Pons (tissue), 1 donor: ENCODE measurements at places on chromosomes 5 and 9.
A peak's percentile ranks its signal among the peaks of the same experiment; 100 is the strongest.

GRCh38 chr5:82358457-82358856, 80.3 kb upstream of the RPS23 start:
- DNase-seq: no peak

DNA sequence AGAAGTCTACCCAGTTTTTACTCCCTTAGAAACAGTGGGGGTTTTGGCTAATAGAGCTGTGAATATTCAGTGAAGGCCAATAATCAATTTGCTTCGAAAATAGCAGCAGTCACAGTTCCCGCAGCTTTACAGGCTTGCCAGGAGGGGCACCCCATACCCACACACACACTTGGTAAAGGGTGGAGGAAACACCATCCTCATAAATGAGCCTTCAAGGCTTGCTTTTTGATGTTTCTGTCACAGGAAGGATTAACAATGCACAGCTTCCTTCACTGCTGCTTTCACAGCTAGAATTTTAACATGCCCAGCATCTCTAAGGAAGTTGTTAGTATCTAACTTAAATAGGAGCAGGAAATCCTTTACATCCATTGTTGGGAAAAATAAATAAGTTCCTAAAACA, 1247.5 kb upstream of the C9orf72 start:
- DNase-seq: no peak

- no peak for DNase-seq
Observed at GRCh38 chr5:157182143-157182757, 1.6 kb downstream of the ITK start.

- DNase-seq: no peak
Observed at GRCh38 chr9:107285286-107285685, 2.2 kb downstream of the RAD23B start.

- no peak for DNase-seq
Observed at GRCh38 chr9:91682806-91683205, 259.2 kb upstream of the NFIL3 start.

GRCh38 chr9:72038890-72039410, 21.5 kb downstream of the C9orf57 start:
- DNase-seq: peak; percentile 84

- no peak for DNase-seq
Observed at GRCh38 chr5:19424506-19424905, 563.5 kb downstream of the CDH18 start.

- no peak for DNase-seq
Observed at GRCh38 chr5:134462761-134463160, 51.1 kb upstream of the CDKN2AIPNL start.

GRCh38 chr5:163094492-163095180, 342.8 kb upstream of the CCNG1 start:
- no peak for DNase-seq

DNA sequence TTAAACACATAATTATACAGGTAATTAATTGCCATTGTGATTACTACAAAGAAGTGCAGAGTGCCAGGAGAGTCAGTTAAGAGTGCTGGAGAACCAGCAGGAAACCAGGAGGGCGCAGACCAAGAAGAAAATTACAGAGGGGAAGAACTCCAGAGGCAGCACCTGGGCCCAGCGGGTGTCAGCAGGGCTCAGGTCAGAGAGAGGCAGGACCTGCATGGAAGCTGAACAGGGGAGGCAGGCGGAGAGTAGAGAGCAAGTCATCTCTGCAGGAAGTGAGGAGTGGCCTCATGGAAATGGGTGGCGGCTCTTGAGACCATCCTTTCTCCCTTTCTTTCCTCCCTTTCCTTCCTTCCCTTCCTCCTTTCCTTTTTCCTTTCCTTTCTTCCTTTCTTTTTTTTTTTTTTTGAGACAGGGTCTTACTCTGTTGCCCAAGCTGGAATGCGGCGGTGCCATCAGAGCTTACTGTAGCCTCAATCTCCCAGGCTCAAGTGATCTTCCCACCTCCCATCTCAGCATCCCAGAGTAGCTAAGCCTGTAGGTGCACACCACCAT, 4.0 kb upstream of the ZBTB34 start:
- no peak for DNase-seq

GRCh38 chr5:128093368-128093767, 9.8 kb downstream of the SLC12A2 start:
- no peak for DNase-seq

DNA sequence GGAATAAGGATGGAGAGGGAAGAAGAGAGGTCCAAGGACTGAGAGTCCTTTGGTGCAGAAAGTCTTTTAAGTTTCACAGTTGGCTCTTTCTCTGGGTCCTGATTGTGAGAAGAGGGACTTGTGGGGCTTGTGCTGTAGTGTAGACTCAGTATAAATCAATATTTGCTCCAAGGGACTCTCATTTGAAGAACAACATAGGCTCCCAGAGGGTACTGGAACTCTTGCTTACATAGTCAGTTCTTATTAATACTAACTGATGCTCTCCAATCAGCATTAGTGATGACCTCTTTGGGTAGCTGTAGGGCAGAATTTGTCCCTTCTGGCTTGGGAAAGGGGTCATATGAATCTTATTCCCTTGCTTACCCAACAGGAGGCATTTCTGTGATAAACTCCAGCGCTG, 62.5 kb upstream of the CXCL14 start:
- DNase-seq: no peak

GRCh38 chr9:112753725-112754124, 3.2 kb downstream of the SNX30 start:
- DNase-seq: no peak
